ENCODE measurements at places on chromosomes 1 and 21.

GRCh38 chr1:32724678-32725614 is 22.4 kb upstream of the SYNC start:
- H3K27ac ChIP-seq: no peak overlapping the region
- no peaks in the 10 kb centered on the region for H3K27me3 ChIP-seq
- peak; percentile 43 for DNase-seq
- H3K36me3 ChIP-seq: no peaks in the 10 kb centered on the region

DNA sequence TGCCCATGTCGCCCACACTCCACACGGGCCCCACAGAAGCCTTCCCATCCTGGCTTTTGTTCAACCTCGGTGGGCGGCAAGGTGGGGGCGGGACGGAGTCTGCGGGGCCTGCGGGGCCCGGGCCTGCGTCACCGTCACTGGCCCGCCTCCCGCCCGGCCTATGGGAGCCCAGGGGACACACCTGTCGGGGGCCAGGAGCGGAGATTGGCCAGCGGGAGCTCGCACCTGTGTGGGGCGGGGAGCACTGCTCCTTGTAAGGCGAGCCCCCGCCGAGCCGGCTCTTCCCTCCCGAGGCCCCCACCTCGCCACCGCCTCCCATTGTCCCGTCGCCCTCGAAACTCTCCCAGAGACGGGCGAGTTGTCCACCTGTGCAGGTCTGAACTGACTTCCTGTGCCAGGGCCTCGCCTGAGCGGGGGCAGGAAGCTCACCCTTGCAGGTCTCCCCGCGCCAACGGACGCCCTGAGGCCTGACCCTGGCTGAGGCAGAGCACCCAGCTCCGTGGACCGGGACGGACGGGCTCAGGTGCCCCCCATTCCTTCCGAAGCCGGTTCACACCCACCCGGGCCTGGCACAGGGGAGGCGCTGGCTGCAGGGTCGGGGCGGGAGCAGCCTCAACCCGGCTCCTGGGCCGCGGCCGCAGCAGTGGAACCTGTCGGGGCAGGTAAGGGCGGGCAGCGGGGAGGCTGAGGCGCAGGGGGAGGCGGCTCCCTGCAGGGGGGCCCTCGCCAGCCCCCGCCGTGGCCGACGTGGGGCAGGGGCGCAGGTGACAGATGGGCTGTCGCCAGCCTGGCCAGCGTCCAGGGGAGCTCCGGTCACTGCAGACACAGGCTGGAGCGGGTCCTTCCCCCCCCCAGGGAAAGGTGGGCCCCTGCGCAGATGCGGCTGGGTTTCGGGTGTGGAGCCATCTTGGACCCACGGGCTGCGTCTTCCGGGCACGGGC is 10.8 kb upstream of the TTLL10 start:
- peak; percentile 80 for DNase-seq
- H3K27me3 ChIP-seq: no peaks in the 10 kb centered on the region
- H3K4me3 ChIP-seq: no peak overlapping the region

DNA sequence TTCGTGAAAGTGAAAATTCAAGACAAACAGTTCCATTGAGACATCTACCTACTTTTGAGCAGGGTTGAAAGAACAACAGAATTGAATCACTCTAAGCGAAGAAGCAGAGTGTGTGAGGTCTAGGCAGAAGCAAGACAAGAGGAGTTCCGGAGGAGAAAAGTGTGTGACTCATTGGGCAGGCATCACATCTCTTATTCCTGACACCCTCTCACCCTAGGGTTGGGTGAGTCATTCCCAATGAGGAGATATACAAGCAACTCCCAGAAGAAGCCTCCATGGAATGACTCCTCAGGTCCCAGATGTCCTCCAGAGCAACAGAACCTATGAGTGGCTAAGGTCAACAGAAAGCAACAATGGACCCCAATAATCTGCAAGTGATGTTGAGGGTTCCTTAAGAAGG is 138.1 kb downstream of the TPR start:
- H3K27me3 ChIP-seq: no peaks in the 10 kb centered on the region
- no peak overlapping the region for H3K27ac ChIP-seq
- H3K4me3 ChIP-seq: no peak overlapping the region
- no peak for DNase-seq
- no peaks in the 10 kb centered on the region for H3K36me3 ChIP-seq
- no peaks in the 10 kb centered on the region for H3K4me1 ChIP-seq

DNA sequence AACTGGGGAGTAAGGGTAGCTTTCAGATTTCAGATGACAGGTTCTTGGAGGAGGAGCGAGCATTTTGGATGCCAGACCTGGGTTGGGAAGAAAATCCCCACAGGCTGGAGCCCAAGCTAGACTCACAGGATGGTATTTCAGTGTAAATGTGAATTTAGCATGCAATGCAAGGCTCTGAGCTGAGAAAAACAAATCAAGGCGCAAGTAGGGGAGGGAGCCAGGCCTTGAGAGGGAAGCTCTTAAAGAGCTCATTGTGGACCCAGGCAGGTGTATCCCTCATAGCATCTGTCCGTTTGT is 386.1 kb downstream of the MATN1 start:
- no peak overlapping the region for H3K4me3 ChIP-seq
- H3K27ac ChIP-seq: no peak overlapping the region
- H3K36me3 ChIP-seq: no peaks in the 10 kb centered on the region
- H3K4me1 ChIP-seq: no peaks in the 10 kb centered on the region
- no peaks in the 10 kb centered on the region for H3K27me3 ChIP-seq
- DNase-seq: no peak

DNA sequence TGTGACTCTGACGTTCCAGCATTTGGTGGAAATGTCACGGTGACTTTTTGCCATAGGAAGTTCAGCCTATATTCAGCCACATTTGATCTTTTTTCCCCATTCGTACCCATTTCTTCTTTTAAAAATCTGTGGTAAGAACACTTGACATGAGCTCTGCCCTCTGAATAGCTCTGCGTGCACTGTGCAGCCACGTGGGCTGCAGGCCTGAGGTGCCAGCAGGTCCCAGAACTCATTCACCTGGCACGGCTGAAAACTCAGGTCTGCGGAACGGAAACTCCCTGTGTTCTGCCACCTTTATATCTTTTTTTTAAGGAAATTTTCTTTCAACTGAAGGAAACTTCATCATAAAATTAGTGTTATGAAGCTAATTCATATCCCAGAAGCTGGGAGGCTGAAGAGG is 28.6 kb downstream of the CEP104 start:
- H3K27ac ChIP-seq: no peak overlapping the region
- no peaks in the 10 kb centered on the region for H3K4me1 ChIP-seq
- H3K27me3 ChIP-seq: no peaks in the 10 kb centered on the region
- no peak for DNase-seq
- no peak overlapping the region for H3K4me3 ChIP-seq
- peaks cover 67% of the 10 kb centered on the region for H3K36me3 ChIP-seq

DNA sequence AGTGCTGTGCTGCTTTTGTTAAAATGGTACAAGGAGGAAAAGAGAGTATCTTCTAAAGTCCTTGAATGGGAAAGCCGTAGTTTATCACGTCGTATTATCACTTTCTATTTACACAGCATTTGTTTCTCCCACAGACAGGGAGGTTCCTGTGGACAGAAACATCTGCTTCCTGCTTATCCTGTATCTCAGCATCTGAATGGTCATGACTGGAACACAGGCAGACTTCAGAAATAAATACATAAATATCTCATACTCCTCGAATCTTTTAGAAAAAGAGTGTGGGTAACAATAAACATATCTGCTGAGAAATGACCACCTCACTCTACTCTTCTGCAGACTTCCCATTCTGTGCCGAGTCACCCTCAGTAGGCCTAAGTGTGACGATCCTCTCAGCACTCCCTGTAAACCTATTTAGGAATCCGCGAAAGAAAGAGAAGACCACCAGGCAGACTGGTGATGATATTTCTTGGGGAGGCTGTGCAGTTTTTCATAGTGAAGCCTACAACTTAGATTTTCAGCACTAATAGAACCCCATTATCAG is 393.5 kb downstream of the SMYD3 start:
- H3K4me1 ChIP-seq: no peaks in the 10 kb centered on the region
- no peak overlapping the region for H3K4me3 ChIP-seq
- no peak overlapping the region for H3K27ac ChIP-seq
- H3K36me3 ChIP-seq: no peaks in the 10 kb centered on the region
- DNase-seq: no peak

DNA sequence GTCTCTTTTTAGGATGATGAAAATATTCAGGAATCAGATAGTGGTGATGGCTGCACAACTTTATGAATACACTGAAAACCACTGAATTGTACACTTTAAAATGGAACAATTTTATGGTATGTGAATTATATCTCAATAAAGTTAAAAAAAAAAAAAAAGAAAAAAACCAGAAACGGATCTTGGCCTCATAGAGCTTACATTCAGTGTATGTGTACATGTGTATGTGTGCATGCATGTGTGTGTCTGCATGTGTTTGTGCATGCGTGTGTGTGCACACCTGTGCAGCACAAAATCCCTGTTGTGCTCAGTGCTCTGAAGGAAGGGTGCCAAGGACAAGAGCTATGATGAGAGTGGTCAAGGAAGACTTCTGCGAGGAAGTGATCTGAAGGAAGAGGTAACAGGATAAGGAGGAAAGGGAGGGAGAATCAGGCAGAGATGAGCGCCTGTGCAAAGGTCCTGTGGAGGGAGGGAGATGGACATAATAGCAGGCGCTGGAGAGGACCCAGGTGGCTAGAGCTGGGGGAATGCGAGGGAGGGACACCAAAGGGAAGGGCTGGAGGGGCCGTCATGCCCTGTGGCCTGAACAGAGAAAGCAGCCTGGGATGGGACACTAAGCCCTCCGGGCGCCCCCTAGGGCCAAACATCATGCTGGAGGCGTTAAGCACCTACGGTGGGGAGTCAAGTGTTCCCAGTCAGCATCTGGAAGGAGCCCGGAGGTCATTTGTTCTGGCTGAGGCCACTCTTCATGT is 25.2 kb downstream of the NKAIN1 start:
- DNase-seq: no peak
- no peak overlapping the region for H3K4me3 ChIP-seq
- H3K4me1 ChIP-seq: peaks cover 4% of the 10 kb centered on the region
- no peaks in the 10 kb centered on the region for H3K27me3 ChIP-seq
- no peak overlapping the region for H3K27ac ChIP-seq
- no peaks in the 10 kb centered on the region for H3K36me3 ChIP-seq

GRCh38 chr1:112061901-112062320 is 72.4 kb upstream of the KCND3 start:
- H3K27me3 ChIP-seq: no peaks in the 10 kb centered on the region
- no peak for DNase-seq
- no peaks in the 10 kb centered on the region for H3K36me3 ChIP-seq
- no peak overlapping the region for H3K4me3 ChIP-seq
- no peak overlapping the region for H3K27ac ChIP-seq

DNA sequence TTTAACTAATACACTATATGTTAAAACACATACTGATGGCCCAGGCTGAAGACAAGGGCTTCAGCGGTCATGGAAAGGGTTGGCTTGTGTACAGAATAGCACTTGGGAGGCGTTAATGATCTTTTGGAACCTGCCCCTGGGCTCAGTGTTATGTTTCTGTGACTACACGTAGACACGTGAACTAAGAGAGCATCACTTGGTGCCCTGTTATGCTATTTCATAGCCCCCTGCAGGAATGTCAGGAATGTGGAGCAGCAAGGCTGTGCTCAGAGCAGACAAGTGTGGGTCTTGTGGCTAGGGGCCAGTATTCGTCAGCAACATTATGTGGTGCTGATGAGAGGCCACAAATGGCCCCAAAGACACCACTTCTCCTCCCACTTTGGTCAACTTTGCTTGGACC is 132.4 kb downstream of the MAP3K21 start:
- H3K27me3 ChIP-seq: no peaks in the 10 kb centered on the region
- no peak overlapping the region for H3K27ac ChIP-seq
- no peaks in the 10 kb centered on the region for H3K4me1 ChIP-seq
- DNase-seq: peak; percentile 33
- no peaks in the 10 kb centered on the region for H3K36me3 ChIP-seq

DNA sequence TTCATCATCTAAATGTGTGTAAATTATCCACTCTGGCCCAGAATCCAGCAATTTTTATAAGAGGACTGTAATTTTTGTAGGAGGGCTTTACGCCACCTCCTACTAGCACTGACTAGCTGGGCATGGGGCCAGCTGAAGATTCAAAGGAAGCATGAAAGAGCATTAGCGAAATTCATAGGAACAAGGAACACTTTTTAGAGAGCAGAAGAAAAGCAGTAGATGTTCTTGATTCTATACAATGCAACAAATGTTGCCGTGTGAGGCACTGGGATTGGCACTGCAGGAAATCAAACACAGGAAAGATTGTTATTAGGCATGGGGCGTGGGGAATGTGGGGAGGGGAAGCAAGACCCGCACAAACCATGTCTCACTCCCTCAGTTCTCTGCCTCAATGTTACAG is 58.4 kb upstream of the PARP1 start:
- no peaks in the 10 kb centered on the region for H3K4me1 ChIP-seq
- DNase-seq: no peak
- no peaks in the 10 kb centered on the region for H3K27me3 ChIP-seq
- H3K27ac ChIP-seq: no peak overlapping the region
- no peaks in the 10 kb centered on the region for H3K36me3 ChIP-seq

- no peaks in the 10 kb centered on the region for H3K27me3 ChIP-seq
- no peak for DNase-seq
- H3K4me1 ChIP-seq: peaks cover 10% of the 10 kb centered on the region
- no peaks in the 10 kb centered on the region for H3K36me3 ChIP-seq
Observed at GRCh38 chr1:89580036-89580435, 52.9 kb upstream of the LRRC8C start.

DNA sequence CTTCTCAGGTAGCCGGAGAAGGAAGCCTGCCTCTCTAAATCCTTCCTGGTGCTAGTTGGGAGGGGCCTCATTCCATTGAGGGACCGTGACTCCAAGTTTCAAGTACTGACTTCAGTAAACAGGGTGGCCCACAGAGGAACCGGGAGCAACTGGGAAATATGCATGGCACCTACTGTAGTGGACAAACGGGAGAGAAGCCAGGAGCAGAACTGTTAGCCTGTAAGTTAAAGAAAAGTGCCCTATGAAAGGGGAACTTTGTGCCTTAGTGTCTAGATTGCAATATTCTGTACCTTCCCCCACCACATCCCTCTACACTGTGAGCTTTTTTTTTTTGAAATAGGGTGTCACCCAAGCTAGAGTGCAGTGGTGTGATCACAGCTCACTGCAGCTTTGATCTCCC is 33.2 kb upstream of the KANK4 start:
- H3K4me3 ChIP-seq: no peak overlapping the region
- peak; percentile 24 for DNase-seq
- no peaks in the 10 kb centered on the region for H3K36me3 ChIP-seq

GRCh38 chr1:216740331-216740730 is 17.1 kb upstream of the ESRRG start:
- H3K4me3 ChIP-seq: no peak overlapping the region
- no peaks in the 10 kb centered on the region for H3K4me1 ChIP-seq
- no peak overlapping the region for H3K27ac ChIP-seq
- DNase-seq: no peak

DNA sequence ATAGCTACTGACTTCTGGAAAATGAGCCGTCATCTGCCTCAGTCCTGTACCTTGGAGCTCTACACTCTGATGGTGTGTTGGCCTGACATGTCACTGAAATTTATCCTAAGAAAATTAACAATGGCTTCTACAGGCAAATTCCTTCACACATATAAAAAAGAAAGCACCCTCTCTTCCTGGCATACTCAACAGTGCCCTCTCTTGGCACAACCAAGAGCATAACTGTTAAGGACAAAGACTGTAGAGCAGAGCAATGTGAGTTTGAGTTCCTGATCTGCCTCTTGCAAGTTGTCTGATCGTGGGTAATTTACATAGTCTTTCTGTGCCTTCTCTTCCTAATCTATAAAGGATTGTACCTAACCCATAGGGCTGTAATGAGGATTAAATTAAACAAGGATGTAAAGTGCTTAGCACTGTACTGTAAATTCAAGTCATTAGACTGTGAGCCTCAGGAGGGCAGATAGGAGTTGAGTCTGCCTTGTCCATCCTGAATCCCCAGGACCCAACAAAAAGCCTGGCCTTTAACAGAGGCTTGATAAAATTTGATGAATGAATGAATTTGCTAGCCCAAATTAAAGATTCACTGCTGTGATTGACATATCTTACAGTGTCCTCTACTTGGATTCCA is 83.5 kb downstream of the SYF2 start:
- H3K4me1 ChIP-seq: peaks cover 8% of the 10 kb centered on the region
- no peaks in the 10 kb centered on the region for H3K36me3 ChIP-seq
- no peaks in the 10 kb centered on the region for H3K27me3 ChIP-seq
- no peak for DNase-seq
- no peak overlapping the region for H3K27ac ChIP-seq
